ENCODE measurements at places on chromosomes 12 and 14.
A peak's percentile ranks its signal among the peaks of the same experiment; 100 is the strongest.

DNA sequence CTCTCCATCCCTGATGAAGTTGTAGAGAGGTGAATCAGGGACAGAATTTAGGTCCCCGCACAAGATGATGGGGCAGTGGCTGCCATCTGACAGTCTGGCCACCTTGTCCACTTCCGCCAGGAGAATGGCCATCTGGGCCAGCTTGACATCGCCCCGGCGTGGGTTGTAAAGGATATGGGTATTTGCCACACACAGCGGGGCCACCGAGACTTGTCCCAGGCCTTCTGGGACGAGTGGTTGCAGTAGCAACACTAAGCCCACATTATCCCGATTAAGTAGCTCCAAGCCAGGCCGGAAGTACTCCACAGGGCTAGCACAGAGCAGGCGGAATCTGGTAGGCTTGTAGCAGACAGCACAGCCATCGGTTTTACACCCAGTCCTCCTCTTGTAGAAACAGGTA, 6.2 kb downstream of the ANGEL1 start:
- ATAC-seq: no peak

DNA sequence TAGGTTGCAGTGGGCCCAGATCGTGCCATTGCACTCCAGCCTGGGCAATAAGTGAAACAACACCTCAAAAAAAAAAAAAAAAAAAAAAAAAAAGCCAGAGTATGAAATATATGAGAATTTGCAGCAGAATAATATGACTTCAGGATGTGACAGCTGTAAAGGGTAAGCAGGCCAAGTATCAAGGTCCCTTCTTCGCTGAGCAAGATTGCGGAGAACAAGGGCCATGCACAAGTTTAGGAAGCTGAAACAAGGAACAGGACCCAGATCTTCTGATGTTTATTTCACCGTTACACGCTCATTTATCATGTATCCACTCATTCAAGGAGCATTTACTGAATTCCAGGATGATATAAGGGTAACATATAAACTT, 659 bp upstream of the FOXJ2 start:
- no peak for ATAC-seq

- ATAC-seq: no peak
These were observed 114.2 kb downstream of the KCNK10 start for GRCh38 chr14:88208858-88209257.

DNA sequence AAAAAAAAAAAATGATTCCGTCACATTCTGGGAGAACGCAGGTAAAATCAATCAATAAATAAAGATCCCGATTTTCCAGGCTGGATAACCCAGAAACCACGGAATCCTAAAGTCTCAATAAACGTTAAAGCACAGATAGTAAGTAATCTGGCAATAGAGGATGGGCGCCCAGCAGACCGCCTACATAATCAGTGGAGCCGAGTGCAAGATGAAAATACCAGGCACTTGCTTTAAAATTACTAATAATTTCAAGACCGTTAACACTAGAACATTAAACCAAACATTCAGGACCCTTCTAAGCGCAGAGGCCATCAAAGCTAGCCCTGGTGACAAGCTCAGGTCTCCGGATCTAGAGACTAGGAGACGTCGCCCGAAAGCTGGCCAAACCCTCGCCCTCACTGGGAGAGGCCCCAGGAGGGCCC, 1.2 kb upstream of the DCAF11 start:
- no peak for ATAC-seq

DNA sequence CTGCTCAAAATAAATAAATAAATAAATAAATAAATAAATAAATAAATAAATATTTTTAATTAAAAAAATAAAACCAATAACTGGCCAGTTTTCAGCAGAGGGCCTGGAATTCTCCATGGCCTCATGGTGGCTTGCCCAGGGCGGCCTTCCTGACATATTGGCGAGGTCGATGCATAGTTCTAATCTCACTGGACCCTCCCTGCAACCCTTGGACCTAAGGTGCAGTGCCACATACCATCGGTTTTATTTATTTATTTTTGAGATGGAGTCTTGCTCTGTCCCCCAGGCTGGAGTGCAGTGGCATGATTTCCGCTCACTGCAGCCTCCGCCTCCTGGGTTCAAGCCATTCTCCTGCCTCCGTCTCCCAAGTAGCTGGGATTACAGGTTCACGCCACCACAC, 3.9 kb upstream of the VSIG10 start:
- no peak for ATAC-seq

DNA sequence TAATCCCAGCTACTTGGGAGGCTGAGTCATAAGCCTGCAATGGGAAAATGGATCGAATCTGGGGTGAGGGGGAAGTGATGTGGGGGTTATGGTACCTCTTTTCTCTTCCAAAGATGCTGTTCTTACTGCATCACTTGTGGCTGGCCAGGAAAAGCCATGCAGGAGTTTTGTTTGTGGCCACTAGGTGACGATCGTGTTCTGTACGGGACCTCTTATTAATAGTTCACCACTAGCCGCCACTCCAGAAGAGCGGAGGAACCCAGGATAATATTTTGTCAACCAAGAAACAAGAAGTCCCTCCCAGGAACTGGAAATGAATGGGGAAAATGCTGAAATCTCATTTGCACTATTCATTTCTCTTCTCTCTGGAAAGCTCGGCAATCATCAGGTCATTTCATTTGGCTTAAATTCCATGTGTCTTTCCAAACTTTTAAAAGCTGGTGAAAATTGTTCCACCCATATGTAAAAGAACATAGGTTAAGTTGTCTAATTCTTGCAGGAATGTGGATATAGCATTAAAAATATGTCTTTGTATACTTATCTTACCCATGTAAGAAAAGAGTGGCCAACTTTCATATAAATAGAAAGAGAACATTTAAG, 8.9 kb downstream of the GPR65 start:
- peak; percentile 83 for ATAC-seq

DNA sequence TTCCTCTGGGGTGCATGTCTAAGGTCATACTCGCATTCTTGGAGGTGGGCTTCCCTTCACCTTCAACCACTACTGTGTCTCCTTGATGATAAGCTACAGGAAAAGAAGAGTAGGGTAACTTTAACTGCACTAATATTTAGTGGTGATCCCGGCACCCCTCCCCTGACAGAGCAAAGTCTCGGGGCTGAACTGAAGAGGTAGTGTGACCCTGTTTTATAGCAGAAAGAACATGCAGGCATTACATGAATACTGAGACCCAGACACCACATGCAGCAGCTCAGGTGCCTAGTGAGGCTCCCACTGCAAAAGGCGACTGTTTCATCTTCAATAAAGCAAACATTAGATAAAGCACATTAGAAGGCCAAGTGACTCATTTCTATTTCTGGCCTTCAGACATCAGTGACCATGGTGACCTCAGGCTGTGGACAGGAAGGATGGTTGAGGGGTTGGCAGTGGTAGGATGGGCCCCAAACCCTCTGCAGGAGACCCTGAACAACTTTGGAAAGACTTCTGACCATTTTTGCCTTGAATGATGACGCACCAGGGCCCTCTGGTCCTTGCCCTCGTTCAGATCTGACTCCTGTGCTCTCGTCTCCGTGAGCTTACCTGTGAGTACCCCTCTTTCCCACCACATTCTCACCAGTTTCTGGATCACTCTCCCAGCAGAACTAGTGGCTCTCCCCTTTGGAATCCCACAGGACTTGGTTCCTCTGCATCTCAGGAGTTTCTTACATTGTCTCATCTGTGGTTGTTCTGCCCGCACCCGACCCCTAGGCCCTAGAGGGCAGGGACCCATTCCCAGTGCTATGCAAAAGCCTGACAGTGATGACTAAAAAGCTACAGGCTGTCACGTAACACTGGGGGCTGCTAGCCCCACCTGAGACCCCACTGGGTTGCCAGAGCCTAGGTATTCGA, 23.8 kb upstream of the JPH4 start:
- ATAC-seq: no peak

GRCh38 chr14:97299661-97300060, 502.5 kb downstream of the VRK1 start:
- ATAC-seq: no peak

DNA sequence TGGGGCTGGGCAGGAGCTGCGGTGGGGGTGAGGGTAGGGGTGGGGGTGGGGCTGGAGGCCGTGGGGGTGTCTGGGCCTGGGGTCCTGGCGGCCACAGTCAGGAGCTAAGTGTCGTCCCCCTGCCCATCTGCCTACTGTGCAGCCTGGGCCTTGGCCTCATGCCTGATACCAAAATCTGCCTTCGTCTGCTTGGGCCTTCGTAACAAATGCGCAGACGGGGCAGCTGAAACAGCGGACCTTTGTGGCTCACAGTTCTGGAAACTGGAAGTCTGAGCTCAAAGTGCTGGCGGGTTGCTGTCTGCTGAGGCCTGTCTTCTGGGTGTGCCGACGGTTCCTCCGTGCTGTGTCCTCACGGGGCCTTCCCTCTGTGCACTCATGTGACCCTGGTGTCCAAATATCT, 61.7 kb downstream of the KIF26A start:
- ATAC-seq: no peak

- ATAC-seq: no peak
These were observed 109.4 kb downstream of the ARF6 start for GRCh38 chr14:50001999-50002925.

Measured in gastroesophageal sphincter (tissue), 4 donors.